ENCODE measurements at places on chromosomes 1 and 21.

- no peak for DNase-seq
These were observed 33.3 kb upstream of the CSF1 start for GRCh38 chr1:109877317-109877771.

DNA sequence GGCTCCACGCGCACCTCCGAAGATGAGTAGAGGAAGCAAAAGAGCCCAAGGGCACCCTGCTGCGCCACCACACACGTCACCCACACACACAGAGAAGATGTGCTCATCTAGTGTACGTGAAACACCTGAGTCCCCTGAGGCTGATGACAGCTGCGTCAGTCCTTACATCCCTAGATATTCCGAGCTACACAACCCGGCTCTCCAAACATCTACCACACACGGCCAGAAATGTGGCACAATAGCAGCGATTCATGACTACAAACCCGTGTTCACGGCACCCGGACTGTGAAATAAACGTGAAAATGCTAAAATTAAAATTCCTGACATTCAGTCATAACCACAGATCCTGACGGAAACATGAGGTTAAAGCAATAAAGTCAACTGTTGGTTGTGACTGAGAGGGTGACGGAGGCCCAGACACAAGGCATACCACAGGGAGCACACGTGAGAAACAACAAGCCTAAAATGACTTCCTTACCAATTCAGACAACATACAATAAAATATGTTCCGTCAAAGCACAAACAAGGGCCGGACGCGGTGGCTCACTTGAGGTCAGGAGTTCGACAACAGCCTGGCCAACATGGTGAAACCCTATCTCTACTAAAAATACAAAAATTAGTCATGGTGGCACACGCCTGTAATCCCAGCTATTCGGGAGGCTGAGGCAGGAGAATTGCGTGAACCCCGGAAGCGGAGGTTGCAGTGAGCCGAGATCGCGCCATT, 7.3 kb downstream of the SSU72 start:
- DNase-seq, result no peak

- DNase-seq, result no peak
These were observed 8.0 kb downstream of the PLXNA2 start for GRCh38 chr1:208235982-208236761.

DNA sequence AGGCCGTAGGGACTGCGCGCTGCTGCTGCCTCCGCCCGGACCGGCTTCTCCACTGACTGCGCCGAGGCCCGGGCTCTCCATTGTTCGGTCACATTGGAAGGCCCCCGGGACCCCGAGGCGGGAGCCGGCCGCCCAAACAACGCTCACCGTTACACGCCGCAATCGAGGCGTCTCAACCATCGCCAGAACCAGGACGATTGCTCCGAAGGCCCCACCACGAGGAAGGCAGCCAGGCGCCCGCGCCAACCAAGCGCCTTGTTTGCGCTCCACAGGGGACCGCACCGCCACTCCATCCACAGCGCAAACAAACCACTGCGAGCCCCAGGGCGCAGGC, 595 bp downstream of the GLUL start:
- DNase-seq, result no peak

GRCh38 chr21:45285266-45285931, 2.3 kb downstream of the POFUT2 start:
- no peak for DNase-seq

All from activated naive CD8-positive, alpha-beta T cell treated with anti-CD3 and anti-CD28 coated beads, Interleukin-2, amount 50 U/mL, for 24 hours (primary cell).